ENCODE measurements at places on chromosomes 3 and 15.
A peak's percentile ranks its signal among the peaks of the same experiment; 100 is the strongest.

- no peak for DNase-seq
Observed at GRCh38 chr3:5309171-5309570, 121.7 kb downstream of the EDEM1 start.

- no peak for DNase-seq
Observed at GRCh38 chr3:133884887-133885711, 10.6 kb downstream of the RAB6B start.

DNA sequence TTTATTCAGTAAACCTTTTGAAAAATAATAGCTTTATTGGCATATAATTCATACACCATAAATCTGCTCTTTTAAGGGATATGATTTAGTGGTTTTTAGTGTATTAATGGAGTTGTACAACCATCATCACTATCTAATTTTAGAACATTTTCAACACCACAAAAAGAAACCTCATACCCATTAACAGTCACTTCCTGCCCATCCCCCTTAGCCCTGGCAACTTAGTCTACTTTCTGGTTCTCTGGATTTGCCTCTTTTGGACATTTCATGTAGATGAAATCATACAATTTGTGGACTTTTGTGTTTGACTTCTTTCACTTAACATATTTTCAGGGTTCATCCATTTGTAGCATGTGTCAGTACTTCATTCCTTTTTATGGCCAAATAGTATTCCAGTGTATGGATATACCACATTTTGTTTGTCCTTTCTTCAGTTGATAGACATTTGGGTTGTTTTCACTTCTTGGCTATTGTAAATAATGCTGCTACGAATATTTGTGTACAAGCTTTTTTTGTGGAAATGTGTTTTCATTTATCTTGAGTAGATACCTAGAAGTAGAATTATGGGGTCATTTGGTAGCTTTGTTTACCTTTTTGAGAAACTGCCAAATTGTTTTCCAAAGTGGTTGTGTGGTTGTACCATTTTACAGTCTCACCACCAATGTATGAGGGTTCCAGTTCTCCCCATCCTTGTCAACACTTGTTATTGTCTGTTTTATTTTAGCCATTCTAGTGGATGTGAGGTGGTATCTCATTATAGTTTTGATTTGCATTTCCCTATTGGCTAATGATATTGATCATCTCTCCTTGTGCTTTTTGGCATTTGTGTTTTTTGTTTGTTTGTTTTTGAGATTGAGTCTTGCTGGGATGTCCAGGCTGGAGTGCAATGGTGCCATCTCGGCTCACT, 45.8 kb downstream of the SMAD3 start:
- DNase-seq: no peak

DNA sequence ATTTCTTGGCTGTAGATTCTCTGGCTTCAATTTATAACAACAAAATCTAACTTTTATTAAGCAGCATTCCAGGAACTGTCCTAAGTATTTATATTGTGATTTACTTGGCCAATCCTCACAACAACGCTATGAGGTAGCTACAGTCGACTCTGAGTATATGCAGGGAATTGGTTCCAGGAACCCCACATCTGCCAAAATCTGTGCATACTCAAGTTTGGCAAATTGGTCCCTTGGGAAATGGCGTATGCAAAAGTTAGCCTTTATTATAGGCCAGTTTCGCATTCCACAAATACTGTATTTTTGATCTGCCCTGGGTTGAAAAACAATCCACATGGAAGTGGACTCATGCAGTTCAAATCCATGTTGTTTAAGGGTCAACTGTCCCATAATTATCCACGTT, 53.9 kb downstream of the RAP2B start:
- DNase-seq: no peak

DNA sequence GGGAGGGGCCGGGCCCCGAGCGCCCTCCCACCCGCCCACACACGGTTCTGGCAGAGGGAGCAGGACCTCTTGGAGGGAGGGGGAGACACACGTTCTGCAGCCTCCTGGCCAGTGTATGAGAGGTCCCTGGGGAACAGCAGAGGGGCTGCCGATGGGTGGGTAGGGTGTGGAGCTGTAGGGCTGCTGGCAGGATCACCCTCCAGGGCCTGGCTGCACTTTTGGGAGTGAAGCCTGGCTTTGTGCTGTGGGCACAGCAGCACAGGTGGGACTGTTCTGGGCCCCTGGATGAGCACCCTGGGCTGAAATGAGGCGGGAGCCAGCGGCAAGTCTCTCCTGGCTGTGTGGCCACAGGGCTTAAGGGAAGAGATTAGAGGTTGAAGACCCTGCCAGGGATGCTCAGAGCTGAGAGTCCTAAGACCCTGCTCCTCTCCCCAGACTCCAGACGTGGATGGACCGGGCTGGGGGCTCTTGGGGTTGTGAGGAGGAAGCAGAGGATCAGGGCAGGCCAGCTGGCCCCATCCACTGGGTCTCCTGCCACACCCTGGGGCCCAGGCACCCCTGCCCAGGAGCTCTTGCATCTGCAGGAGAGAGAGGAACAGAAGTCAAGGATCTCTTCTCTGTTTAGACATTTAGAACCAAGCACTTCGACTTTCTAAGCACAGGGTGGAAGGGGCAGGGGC, 45.2 kb downstream of the RGMA start:
- DNase-seq: peak; percentile 30

DNA sequence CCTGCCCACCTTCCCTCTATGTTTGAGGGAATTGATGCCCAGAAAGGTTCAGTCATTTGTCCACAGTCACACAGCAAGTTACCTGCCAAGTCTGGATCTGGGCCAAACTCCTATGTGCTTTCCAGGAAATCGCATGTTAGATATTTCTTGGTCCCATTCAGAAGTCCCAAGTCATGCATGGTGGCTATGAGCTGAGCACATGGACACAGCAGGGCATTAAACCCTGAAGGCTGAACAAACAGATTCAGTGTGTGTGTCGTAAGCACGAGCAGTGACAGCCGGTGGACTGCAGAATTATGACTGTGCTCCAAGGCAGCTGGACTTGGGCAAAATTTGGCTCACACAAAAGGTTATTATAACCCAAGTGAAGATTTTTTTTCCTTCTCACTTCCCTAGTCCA, 11.4 kb upstream of the SLC6A6 start:
- peak; percentile 69 for DNase-seq

GRCh38 chr3:12716605-12717151, 42.4 kb downstream of the TMEM40 start:
- DNase-seq: no peak

DNA sequence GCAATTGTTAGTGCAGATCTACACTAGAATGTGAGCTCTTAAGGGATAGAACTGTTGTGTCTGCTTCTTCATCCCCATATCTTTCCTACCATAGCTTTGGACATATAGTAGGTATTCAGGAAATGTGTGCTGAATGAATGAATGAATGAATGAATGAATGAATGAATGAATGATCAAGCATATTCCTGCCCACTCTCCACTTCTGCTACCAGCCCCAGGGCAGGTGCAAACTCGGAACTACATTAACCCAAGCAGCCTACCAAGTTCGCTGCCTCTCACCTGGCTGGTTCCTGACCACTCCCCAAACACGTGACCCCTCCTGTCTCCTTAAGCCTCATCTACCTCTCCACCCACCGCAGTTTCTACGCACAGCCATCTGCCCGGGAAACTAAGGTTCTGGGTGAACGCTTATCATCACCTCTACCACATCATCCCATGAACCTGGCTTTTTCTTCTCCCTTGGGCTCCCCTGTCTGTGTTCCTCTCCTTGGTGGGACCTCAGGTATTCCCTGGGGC, 26.8 kb downstream of the PAQR5 start:
- DNase-seq: no peak

- no peak for DNase-seq
Observed at GRCh38 chr3:23331141-23331935, 128.2 kb downstream of the UBE2E2 start.

DNA sequence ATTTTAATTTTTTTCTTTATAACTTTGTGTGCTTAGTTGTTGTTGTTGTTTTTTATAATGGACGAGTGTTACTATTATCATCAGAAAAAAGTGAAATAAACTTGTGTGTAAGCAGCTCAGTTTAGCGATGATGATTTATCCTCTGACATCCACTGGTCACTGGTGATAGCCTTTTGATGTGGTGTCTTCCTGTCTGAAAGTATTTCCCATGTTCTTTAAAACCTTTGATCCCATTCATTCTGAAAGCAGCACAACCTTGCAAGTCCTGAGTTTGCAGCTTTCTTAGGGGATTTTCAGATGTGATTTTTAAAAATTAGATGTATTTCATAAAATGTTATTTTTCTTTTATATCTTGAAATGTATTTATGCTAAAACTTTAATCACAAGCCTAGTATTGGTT, 85.9 kb upstream of the ZPLD1 start:
- no peak for DNase-seq

DNA sequence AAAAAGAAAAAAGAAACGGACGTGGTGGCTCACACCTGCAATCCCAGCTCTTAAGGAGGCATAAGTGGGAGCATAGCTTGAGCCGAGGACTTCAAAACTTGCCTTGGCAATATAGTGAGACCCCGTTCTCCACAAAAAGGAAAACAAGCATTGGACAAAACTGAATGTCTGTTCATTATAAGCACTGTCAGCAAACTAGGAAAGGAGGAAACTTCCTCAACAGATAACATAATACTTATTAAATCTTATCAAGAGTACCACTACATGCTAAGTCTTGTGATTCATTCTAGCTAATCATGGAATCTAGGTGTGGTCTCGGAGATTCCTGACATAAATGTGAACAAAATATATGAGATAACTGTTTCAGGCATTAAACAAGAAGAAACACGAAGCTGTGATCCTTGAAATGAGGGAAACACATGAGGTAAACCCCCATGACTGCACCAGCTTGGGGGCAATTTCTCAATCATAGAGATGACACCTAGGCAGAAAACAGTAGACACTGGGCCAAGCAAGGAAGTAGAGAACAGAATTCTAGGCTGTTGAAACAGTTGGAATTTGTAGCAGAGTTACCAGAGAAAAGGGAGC, 33.3 kb downstream of the TRPM7 start:
- DNase-seq: no peak

DNA sequence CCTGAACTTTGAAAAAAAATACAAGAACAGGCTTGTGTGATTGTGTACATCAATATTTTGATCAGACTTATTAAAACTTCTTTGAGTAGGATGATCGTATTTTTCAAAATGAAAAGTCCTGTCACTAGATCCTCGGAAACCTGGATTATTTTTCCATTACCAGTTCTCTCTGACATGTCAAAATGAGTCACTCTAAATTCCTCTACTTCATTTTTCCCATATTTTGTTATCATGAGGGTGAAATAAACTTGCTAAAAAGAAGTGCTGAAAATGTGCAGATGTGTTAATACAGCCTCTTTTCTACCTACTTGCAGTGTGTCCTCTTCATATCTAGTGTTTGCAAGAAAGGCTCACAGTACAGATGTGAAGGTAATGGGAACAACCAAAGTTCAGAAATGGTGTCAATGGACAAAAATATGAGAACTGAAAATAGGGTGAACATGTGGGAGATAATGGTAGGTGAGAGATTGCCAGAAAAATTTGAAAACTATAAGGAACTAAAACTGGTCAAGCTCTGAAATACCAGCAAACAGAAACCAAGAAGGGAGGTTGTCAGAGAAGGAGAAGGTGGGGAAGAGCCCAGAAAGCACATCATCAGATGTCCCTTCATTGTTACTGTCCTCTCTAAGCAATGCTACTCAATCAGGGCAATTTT, 108.2 kb downstream of the EOMES start:
- DNase-seq: no peak

DNA sequence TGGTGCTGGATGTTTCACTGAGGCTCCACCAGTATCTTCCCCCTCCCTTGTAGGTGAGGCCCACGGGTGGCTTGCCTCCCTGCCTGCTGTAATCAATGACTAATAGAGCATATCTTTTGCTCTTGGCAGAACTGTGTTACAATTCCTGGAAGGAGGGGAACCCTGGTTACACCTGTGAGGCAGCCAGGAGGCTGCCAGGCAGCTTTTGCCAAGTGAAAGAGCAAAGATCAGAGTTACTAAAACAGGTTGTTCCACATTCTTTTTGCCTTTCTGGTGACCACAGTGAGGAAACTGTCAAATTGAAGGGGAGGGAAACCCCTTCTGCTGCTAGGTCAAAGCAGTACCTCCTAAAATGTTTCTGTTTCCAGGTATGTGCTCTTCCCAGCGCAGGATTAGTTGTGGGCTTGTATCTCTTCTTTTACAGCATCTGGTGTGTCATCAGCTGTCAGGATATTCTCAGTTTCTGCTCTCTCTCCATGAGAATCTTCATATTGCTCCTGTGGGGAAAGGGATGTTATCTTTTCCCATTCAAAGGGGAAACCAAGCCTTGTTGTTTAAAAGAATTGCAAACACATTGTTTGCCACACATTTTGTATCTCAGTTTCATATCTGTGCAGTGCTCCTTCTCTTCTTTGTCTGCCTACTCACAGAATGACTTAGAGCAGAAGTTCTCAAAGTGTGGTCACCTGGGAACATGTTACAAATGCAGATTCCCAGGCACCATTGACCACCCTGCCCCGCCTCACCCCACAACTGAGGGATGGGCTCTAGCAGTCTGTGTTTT, 137.4 kb upstream of the UMPS start:
- DNase-seq: no peak

DNA sequence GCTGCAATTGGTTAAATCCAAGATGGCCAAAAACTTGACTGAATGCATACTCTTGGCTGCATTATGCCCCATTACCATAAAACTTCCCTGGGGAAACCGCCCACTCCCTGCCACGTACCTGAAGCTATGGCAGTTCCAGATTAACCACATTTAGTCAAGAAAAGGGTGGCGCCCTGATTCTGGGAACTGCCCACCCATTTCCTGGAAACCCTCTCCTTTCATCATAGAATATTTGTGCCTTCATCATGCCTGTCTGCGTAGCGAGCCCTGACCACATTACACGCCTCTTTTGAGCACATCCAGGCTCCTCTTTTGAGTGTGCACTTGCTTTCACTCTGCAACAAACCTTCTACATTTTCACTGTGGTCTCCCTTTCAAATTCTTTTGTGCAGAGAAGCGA, 5.2 kb downstream of the LINS1 start:
- no peak for DNase-seq

DNA sequence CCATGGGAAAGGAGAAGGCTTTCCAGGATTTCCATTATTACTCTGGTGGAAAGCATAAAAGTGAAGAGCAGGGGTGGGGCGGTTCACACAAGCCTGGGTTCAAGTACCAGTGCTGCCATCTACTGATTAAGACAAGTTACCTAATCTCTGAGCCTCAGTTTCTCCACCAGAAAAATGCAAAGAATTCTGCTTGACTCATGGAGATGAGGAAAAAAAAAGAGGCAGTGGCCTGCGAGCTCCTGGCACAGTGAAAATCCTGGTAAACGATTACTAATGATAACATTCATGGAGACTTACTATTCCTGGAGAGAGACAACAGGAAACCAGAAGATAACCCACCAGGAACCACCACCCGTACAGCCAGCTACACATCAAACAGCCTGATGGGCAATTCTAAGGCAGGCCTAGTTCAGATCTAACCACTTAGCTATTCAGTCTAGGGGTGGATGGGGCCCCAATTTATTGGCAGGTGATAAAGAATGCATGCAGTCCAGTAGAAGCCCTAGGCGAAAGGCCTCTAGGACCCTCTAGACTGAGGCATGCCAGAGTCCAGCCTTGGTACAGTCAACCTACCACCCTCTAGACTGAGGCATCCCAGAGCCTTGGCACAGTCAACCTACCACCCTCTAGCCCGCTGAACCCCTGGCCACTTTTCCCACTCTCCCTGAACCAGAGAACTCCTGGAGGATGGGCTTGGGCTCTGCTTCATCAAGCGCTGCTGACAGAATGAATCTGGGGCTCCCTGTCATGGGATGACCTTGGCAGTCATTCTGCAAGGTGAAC, 2.5 kb downstream of the AMOTL2 start:
- no peak for DNase-seq

GRCh38 chr3:177459401-177459800, 262.1 kb upstream of the TBL1XR1 start:
- DNase-seq: no peak
